ENCODE measurements at places on chromosomes 12 and 14. TPM values are rescaled to one million over a fixed set of nuclear protein-coding genes. Genes with fewer than 3 reads are reported as not detected.

Gene TAS2R30
- total RNA-seq: 6.3 TPM

Gene CDKN3
- total RNA-seq: 3.6 TPM

Gene SPRYD4
- total RNA-seq: 3.1 TPM

GRCh38 chr12:130698106-130698505 lies 18.0 kb downstream of the RIMBP2 start:
- no peak overlapping the region for H3K27ac ChIP-seq
- DNase-seq: no peak
- H3K4me3 ChIP-seq: no peak overlapping the region

- H3K27ac ChIP-seq: peak overlapping the region; percentile 54
- no peak for DNase-seq
- H3K4me3 ChIP-seq: no peak overlapping the region
- H3K27me3 ChIP-seq: no peaks in the 10 kb centered on the region
Observed at GRCh38 chr12:47591795-47592194, 114.0 kb downstream of the RPAP3 start.

GRCh38 chr12:57149245-57149900 lies 2.0 kb upstream of the LRP1-AS start:
- H3K36me3 ChIP-seq: no peaks in the 10 kb centered on the region
- H3K4me1 ChIP-seq: no peaks in the 10 kb centered on the region
- H3K27me3 ChIP-seq: no peaks in the 10 kb centered on the region
- peak overlapping the region; percentile 69 for H3K27ac ChIP-seq
- H3K4me3 ChIP-seq: no peak overlapping the region

DNA sequence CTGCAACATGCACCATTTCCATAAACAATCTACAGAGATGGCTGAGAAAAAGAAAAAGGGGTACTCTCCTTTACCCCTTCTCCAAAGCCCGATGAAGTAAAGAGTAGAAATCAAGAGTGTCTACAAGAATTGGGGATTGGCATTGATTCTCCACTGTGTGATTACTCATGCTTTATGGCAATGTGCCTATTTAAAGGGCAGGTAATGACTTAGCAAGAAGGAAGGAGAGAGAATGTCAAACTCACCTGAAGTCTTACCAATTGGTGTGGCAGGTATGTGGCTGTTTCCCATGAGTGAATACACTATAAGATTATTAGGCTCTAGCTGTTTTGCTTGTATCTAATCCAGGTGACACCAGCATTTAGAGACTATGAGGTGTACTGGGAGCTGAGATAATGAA lies 275.3 kb downstream of the CCER1 start:
- H3K27me3 ChIP-seq: no peaks in the 10 kb centered on the region
- no peak for DNase-seq
- no peak overlapping the region for H3K27ac ChIP-seq
- no peaks in the 10 kb centered on the region for H3K36me3 ChIP-seq
- H3K4me3 ChIP-seq: no peak overlapping the region

GRCh38 chr14:88576222-88576621 lies 13.4 kb downstream of the ZC3H14 start:
- no peaks in the 10 kb centered on the region for H3K27me3 ChIP-seq
- H3K27ac ChIP-seq: no peak overlapping the region

Measured in tibial nerve (tissue), 4 donors.